ENCODE measurements at places on chromosomes 3 and 15. TPM values are rescaled to one million over a fixed set of nuclear protein-coding genes. Genes with fewer than 3 reads are reported as not detected.

The HYAL1 gene
- 0.42 TPM for total RNA-seq

The ABCF3 gene
- 49.6 TPM for total RNA-seq

The SAMD7 gene
- not detected for total RNA-seq

The GOLGA8J gene
- not detected for total RNA-seq

The RASGRF1 gene
- total RNA-seq, result not detected

The SLC12A1 gene
- total RNA-seq, result not detected

The MRAS gene
- 76.3 TPM for total RNA-seq

The IGDCC3 gene
- total RNA-seq, result not detected

The TGM4 gene
- total RNA-seq, result not detected

The GATM gene
- 0.28 TPM for total RNA-seq

Data from smooth muscle cell of the umbilical artery (primary cell).